ENCODE measurements at places on chromosomes 7 and 10.

DNA sequence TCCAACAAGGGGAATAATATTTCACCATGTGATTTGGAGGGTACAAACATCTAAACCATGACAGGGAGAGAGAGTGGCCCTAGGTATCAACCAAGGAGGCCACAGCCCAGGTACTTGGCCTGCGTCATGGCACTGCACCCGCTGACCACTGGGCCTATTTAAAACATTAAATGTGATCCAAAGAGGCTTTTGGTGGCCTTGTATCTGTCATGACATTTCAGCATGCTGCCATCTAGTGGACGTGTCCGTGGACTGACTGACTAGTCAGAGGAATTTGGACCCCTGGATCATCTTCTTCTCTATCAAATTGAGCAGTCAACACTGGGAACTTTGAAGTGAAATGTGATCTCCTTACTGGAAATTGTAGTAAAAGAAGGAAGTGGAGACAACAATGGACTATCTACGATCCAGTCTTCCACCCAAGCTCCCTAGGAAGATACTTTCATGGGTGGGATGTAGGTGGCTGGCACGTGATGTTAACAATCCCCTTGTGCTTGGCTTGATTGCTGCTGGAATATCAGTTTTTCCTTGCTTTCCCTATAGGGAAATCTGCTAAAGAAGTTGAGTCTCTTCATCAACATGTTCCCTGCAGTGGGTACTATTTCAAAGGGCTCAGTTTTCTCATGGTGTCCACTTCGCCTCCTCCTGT lies 24.6 kb upstream of the ITGA8 start:
- peak; percentile 49 for DNase-seq

- no peak for DNase-seq
These were observed 1.0 kb upstream of the ZNF800 start for GRCh38 chr7:127393368-127394058.

GRCh38 chr7:111198255-111198654 lies 107.3 kb downstream of the LRRN3 start:
- DNase-seq, result peak; percentile 65

- no peak for DNase-seq
These were observed 26.9 kb upstream of the EPHB6 start for GRCh38 chr7:142827951-142828500.

DNA sequence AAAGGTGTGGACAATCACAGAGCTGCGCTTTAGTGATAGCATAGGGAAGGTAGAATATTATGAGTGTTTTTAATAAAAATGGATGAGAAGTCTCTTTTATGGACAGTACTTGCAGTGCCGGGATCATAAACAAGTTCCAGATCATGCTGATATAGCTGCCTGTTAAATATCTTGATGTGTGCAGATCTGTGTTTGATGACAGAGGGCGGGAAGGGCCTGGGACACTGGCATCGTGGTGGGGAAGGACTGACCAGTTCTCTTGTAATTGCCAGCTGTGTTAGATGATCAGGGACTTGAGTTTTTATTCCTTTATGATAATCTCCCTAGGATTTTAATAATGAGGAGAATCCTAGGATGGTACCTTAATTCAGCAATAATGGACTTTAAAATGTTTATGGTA lies 14.6 kb downstream of the SND1 start:
- no peak for DNase-seq

- no peak for DNase-seq
These were observed 80.6 kb downstream of the GSAP start for GRCh38 chr7:77335581-77335980.

GRCh38 chr10:106712988-106713387 lies 451.5 kb downstream of the SORCS1 start:
- no peak for DNase-seq

- no peak for DNase-seq
These were observed 104.6 kb upstream of the CACNA2D1 start for GRCh38 chr7:82548141-82548688.

DNA sequence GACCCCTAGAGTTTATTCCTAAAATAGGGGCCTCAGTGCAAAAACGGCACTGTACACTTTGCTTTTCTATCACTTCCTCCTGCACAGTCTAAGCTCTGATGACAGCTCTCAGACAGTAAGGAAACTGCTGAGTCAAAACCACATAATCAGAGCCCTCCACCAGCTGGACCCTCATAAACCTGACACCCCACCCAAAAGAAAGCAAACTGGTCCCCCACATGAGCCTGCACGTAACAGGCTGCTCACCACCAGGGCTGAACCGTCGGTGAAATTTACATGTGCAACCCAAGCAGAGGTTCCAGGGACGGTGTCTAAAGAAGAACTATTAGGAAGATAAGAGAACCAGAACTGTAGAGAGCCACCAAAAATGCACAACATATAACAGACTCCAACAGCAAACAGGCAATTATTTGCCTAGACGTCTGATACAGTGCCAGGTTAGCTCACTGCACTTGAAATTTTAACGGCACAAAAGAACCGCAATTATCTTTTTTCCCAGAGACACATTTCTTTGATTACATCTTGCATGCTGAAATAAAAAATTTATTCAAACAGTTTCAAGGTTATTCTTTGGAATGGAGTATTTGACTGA lies 19.6 kb downstream of the SGMS1 start:
- peak; percentile 42 for DNase-seq

GRCh38 chr7:30182814-30183213 lies 48.0 kb downstream of the MTURN start:
- DNase-seq, result no peak

GRCh38 chr7:104794154-104794553 lies 219.9 kb upstream of the KMT2E start:
- DNase-seq, result no peak

- DNase-seq, result no peak
These were observed 23.8 kb upstream of the GLCCI1 start for GRCh38 chr7:7944619-7945282.

- no peak for DNase-seq
These were observed 50.5 kb downstream of the CDK6 start for GRCh38 chr7:92785923-92786322.

- no peak for DNase-seq
These were observed 143.7 kb downstream of the CREB5 start for GRCh38 chr7:28556025-28556424.

DNA sequence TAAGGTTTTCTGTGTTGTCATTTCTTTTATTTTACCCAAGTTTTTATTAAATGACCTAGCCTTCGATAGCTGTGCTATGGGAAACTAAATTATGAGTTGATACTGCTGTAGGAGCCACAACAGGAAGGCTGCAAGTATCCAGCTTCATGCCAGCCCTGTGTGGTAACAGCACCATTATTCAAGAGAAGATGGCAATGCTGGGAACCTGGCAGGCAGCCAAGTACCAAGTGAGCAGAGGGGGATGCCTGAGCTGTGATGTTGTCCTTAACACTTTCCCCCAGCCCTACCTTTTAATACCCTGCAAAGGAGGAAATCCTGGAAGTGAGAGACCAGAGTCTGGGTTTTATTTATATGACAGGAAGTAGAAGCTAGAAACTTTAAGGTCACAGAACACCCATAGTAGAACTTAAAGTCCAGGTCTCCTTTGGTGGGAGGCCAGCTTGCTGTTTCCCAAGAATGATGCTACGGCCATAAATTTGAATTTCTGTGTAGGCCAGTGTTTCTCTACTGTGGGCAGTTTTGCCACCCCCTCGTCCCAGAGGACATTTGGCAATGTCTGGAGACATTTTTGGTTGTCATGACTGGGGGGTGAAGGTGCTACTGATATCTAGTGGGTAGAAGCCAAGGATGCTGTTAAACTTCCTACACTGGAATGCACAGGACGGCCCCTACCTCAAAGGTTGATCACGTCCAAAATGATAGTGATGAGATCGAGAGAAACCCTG lies 9.2 kb upstream of the ATXN7L1 start:
- no peak for DNase-seq

GRCh38 chr7:144863320-144863647 lies 27.4 kb upstream of the TPK1 start:
- no peak for DNase-seq

- DNase-seq, result no peak
These were observed 61.8 kb upstream of the TRIL start for GRCh38 chr7:29019896-29020295.

- DNase-seq, result peak; percentile 31
These were observed 500.9 kb upstream of the ZMIZ1 start for GRCh38 chr10:78567680-78568455.

- DNase-seq, result no peak
These were observed 228.9 kb downstream of the SDHAF3 start for GRCh38 chr7:97346349-97346748.

- DNase-seq, result no peak
These were observed 156.6 kb upstream of the SEMA3D start for GRCh38 chr7:85343484-85343883.

- DNase-seq, result no peak
These were observed 2.0 kb downstream of the CALML3 start for GRCh38 chr10:5526691-5527331.

DNA sequence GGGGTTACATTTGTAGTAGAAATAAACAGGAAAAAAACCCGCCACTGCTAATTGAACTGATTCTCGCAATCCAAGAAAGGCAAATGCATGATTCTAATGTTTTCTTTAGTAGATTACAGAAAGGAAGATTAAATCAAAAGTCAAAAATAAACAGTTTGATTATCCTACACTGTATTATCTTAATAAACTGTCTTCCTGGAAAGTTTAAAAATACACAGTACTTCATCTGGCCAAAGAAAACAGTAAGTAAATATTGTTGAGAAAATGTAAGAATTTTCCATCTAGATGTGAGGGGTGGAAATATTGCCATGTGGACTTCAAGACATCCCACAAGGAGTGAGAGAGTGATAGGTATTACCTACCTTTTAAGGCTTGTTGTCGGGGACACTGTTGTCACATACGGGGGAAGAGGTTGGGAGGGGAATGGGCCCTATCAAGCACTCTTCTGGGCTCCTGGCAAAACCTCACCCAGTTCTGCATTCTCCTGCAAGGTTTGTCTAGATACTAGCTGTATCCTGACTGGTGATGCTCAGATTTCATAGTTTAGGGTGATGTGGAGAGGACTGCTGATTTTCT lies 17.8 kb downstream of the GRK5 start:
- no peak for DNase-seq

Measured in MV-4-11 (cell line).